ENCODE measurements at places on chromosomes 7 and 10. TPM values are rescaled to one million over a fixed set of nuclear protein-coding genes. Genes with fewer than 3 reads are reported as not detected.

GRCh38 chr10:50387732-50388073, 136.4 kb upstream of the ASAH2 start:
- peaks cover 29% of the 10 kb centered on the region for H3K4me1 ChIP-seq
- H3K4me3 ChIP-seq, result no peak overlapping the region
- H3K36me3 ChIP-seq, result 0 out of 2 replicates have a peak, but pooled peaks cover 3% of the 10 kb centered on the region
- H3K27me3 ChIP-seq, result no peaks in the 10 kb centered on the region
- H3K27ac ChIP-seq, result peak overlapping the region; percentile 35

GRCh38 chr10:102964713-102965112, 46.6 kb downstream of the CNNM2 start:
- H3K36me3 ChIP-seq, result no peaks in the 10 kb centered on the region
- no peak overlapping the region for H3K27ac ChIP-seq
- no peak for DNase-seq
- H3K4me3 ChIP-seq, result no peak overlapping the region
- no peaks in the 10 kb centered on the region for H3K27me3 ChIP-seq

DNA sequence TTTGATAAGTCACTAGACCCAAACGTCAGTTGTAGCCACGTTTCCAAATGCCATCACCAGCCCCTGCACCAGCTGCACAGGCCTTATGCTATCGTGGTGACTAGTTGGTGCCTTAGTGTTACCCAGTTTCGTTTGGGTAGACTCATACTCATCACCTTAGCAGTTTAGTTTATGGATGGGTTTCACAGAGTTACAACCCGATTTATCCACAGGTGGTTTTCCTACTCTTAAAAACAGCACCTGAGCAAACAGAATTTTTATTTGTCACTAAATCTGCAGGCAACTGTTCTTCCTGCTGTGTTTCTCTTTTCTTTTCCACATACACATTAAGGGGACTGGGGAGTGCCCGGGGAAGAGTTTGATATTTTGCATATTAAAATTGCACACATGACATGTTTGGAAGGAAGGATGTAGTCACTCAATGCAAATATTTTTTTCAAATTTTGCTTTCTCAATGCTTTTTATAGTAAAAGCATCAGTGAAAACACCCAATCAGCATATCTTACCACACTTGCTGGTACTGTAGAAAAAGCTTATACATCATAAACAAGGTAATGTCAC, 41.6 kb downstream of the PDSS1 start:
- H3K27ac ChIP-seq, result peak overlapping the region; percentile 92
- no peaks in the 10 kb centered on the region for H3K27me3 ChIP-seq
- DNase-seq, result no peak

GRCh38 chr7:154167051-154167450, 114.9 kb downstream of the DPP6 start:
- no peaks in the 10 kb centered on the region for H3K4me1 ChIP-seq
- no peak for DNase-seq
- H3K27ac ChIP-seq, result no peak overlapping the region
- H3K27me3 ChIP-seq, result no peaks in the 10 kb centered on the region

DNA sequence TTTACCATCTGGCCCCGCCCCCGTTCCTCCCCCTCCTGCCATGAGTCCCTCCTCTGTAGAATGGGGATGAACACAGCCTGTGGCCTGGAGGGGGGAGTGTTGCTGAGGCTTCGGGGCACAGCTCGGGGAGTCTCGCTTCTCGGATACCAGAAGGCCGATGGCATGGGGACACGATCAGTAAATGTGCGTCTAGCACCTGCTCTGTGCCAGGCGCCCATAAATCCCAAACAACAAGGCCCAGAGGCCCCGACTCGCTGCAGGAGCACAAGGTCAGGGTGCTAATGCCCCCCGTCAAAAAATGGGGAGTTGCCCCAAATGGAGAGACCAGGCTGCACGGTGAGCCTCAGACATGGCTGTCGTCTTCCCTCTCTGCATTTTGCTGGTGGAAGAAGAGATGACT, 40.7 kb downstream of the JAKMIP3 start:
- H3K4me1 ChIP-seq, result no peaks in the 10 kb centered on the region
- H3K4me3 ChIP-seq, result no peak overlapping the region
- H3K36me3 ChIP-seq, result no peaks in the 10 kb centered on the region

- no peak overlapping the region for H3K27ac ChIP-seq
- no peak overlapping the region for H3K4me3 ChIP-seq
- DNase-seq, result no peak
- no peaks in the 10 kb centered on the region for H3K27me3 ChIP-seq
- no peaks in the 10 kb centered on the region for H3K4me1 ChIP-seq
Measured at GRCh38 chr7:18036783-18037182, 9.1 kb upstream of the PRPS1L1 start.

- no peaks in the 10 kb centered on the region for H3K4me1 ChIP-seq
- DNase-seq, result no peak
- no peaks in the 10 kb centered on the region for H3K36me3 ChIP-seq
- no peaks in the 10 kb centered on the region for H3K27me3 ChIP-seq
- no peak overlapping the region for H3K27ac ChIP-seq
Measured at GRCh38 chr10:87991946-87992345, 128.5 kb downstream of the PTEN start.

GRCh38 chr7:38222481-38223096, 44.5 kb downstream of the STARD3NL start:
- H3K27ac ChIP-seq, result no peak overlapping the region
- DNase-seq, result peak; percentile 34
- no peaks in the 10 kb centered on the region for H3K4me1 ChIP-seq
- no peaks in the 10 kb centered on the region for H3K27me3 ChIP-seq
- H3K4me3 ChIP-seq, result no peak overlapping the region

- H3K36me3 ChIP-seq, result no peaks in the 10 kb centered on the region
- peaks cover 5% of the 10 kb centered on the region for H3K27me3 ChIP-seq
- DNase-seq, result no peak
Measured at GRCh38 chr10:47294057-47294456, 5.9 kb upstream of the GDF10 start.

DNA sequence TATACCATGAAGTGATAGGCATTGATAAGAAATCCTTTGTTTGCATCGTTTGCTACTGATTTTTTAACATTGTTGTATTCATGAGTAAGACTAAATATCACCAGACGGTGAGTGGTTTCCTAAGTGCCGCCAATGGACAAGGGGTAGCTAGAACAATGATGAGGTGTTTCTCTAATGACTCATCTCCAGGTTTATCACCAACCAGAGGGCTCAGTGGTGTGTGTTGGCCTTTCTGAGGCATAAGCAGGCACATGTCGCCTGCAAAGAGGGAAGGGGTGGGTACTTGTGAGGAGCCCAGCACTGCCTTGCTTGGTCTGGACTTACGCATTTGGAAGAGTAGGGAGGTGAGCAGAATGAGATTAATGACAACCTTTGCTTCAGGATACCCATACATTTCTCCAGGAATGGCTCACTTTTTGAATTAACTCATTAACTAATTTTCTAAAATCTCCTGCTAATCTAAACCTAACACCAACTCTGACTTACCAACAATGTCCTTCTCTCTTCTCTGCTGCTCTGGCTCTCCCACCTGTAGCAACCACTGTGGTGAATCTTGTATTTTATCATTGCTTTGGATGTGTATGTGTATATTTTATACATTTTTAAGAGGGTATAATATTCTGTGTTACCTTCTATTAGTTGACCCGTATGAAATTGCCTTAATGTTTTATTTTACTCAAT, 722.6 kb downstream of the GRID1 start:
- H3K4me3 ChIP-seq, result no peak overlapping the region
- H3K27me3 ChIP-seq, result no peaks in the 10 kb centered on the region
- H3K27ac ChIP-seq, result no peak overlapping the region
- DNase-seq, result no peak

DNA sequence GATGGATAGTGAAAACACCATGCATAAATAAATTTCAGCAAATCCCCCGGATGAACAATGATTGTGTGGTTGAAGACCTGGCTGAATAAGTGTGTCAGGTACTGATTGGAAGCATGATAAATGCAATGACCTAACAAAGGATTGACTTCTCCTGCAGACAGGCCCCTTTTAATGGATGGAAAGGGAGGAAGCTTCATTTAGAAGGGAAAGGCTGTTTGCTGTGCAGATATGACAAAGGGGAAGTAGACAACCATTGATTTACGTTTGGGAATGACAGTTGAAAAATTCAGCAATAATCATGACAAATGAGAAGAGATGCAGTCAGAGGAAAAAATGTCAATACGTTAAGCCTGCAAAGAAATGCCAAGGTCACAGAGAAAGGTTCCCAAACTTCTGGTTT, 503.8 kb downstream of the LRMDA start:
- H3K4me1 ChIP-seq, result no peaks in the 10 kb centered on the region
- no peak overlapping the region for H3K27ac ChIP-seq
- no peaks in the 10 kb centered on the region for H3K27me3 ChIP-seq
- DNase-seq, result no peak

GRCh38 chr7:94431176-94431575, 36.5 kb downstream of the COL1A2 start:
- H3K36me3 ChIP-seq, result no peaks in the 10 kb centered on the region
- H3K27ac ChIP-seq, result no peak overlapping the region
- no peaks in the 10 kb centered on the region for H3K27me3 ChIP-seq
- DNase-seq, result no peak
- H3K4me1 ChIP-seq, result no peaks in the 10 kb centered on the region
- H3K4me3 ChIP-seq, result no peak overlapping the region

DNA sequence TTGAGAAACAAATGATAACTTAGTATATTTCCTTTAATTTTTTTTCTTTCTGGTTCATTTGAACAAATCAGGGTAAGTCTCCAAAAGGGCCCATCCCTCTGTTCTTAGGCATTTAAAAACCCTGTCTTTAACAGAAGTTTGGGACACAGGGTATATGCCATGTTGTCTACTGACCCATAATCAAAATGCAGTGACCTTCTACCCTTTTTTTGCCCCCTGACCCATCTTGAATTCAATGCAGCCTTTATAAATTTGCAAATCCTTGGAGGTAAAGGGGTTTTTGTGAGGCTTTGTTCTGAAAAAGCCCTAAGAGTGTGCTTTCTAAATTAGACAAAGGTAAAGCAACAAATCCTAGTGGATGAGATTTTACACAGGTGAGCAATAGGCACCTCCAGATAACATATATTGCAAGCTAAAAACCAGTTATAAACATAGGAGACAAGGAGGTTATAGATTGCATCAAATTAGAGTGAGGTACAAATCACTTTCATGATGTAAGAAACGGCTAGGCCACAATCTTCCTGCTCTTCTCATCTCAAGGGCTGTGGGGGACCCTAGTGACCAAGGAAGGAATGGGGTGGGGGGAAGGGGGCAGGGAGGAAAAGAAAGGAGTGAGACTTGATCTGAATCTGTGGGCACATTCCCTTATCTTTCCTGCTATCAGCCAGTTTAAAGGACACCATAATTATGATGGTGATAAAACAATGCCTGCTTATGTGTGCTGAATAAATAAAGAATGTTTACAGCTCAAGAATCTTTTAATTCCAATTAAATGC, 2.7 kb downstream of the SKIDA1 start:
- no peak for DNase-seq
- no peak overlapping the region for H3K4me3 ChIP-seq
- H3K36me3 ChIP-seq, result no peaks in the 10 kb centered on the region
- H3K4me1 ChIP-seq, result peaks cover 28% of the 10 kb centered on the region
- H3K27me3 ChIP-seq, result peaks cover 18% of the 10 kb centered on the region

DNA sequence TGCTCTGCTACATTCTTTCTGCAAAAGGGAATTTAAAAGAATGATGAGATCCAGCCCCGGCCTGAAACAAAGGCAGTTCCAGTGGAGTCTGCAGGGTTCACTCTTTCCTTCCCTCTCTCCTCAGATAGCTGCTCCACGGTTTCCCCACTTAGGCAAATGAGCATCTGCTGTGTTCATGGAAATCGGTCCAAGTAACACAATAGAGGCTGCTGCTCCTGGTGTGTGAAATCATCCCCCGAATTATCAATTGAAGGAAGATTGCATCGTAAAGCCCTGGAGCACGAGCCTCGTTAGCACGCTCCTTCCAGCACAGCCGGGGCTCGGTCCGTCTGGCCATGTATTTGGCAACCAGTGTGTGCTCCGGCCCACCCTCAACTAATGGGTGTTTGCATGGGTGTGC, 108.3 kb upstream of the DPP6 start:
- H3K4me3 ChIP-seq, result no peak overlapping the region
- H3K4me1 ChIP-seq, result no peaks in the 10 kb centered on the region
- no peak for DNase-seq
- no peaks in the 10 kb centered on the region for H3K36me3 ChIP-seq
- no peak overlapping the region for H3K27ac ChIP-seq

- no peak for DNase-seq
- no peaks in the 10 kb centered on the region for H3K27me3 ChIP-seq
- H3K36me3 ChIP-seq, result no peaks in the 10 kb centered on the region
Measured at GRCh38 chr7:73895626-73896025, 34.7 kb downstream of the TMEM270 start.

DNA sequence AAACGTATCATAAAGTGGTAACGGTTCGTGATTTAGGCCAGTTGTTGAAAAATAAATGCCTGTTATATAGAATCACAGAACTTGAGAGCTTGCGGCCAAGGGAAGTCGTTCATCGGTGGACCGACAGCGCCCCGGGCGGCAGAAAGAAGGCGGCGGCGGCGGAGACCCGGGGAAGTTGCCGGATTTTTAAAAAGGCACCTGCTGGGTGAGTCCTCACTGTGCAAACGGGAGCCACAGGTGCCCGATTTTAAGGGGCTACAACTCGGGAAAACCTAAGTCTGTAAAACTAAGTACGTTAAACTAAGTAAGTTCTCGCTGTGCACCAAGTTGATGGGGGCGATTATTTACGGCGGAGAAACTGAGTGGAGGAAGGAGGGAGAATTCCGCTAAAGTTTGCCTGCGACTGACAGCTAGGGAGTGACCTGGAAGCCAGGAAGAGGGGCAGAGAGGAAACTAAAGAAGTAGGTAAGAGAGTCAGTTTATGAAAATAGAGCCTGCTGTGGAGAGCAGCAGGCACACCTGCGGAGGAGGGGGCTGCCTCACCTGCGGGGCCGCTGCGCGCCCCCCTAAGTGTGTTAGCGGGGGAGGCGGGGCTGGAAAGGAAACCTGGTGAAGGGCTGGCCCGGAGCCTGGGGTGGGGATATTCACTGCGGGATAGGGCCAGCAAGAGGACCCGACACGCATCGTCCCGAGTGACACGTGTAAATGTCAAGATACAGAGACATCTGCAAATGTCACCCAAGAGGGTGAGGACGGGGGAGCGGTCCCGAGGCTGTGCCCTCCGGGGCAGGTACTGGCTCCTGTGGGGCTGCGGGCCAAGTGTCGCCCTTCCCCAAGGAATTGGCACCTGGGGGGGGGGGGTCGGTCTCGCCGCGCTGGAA, 996 bp downstream of the ADAM12 start:
- no peaks in the 10 kb centered on the region for H3K36me3 ChIP-seq
- H3K27me3 ChIP-seq, result no peaks in the 10 kb centered on the region
- no peak for DNase-seq
- no peak overlapping the region for H3K4me3 ChIP-seq
- H3K4me1 ChIP-seq, result no peaks in the 10 kb centered on the region
- no peak overlapping the region for H3K27ac ChIP-seq

- DNase-seq, result no peak
- H3K4me3 ChIP-seq, result peak overlapping the region; percentile 70
Measured at GRCh38 chr10:110568055-110568735, 700 bp downstream of the SMC3 start.

Gene GNAT3
- total RNA-seq, result 5.8 TPM

Gene TPST1
- 6.4 TPM for total RNA-seq

Gene GTF2IRD1
- 2.6 TPM for total RNA-seq

Gene MSMB
- not detected for total RNA-seq

Gene ECHDC3
- 8.5 TPM for total RNA-seq

Gene MYH16
- 0.13 TPM for total RNA-seq

Gene ZNF862
- 7.8 TPM for total RNA-seq

Gene COL13A1
- not detected for total RNA-seq

Gene SRI
- total RNA-seq, result 203 TPM

Gene HYAL4
- 0.37 TPM for total RNA-seq

Gene SAMD8
- 11.9 TPM for total RNA-seq

Gene SLC26A3
- 0.53 TPM for total RNA-seq

Gene CTBP2
- total RNA-seq, result 0.72 TPM

Gene PLPP4
- total RNA-seq, result 0.26 TPM
